Activated CD8-positive, alpha-beta memory T cell treated with anti-CD3 and anti-CD28 coated beads, Interleukin-2, amount 50 U/mL, for 4 hours (primary cell): ENCODE measurements at places on chromosomes 2 and 18.

- no peak for DNase-seq
Measured at GRCh38 chr2:20188851-20189250, 36.1 kb downstream of the SDC1 start.

GRCh38 chr2:173264603-173265366 lies 89.9 kb upstream of the CDCA7 start:
- DNase-seq, result no peak

DNA sequence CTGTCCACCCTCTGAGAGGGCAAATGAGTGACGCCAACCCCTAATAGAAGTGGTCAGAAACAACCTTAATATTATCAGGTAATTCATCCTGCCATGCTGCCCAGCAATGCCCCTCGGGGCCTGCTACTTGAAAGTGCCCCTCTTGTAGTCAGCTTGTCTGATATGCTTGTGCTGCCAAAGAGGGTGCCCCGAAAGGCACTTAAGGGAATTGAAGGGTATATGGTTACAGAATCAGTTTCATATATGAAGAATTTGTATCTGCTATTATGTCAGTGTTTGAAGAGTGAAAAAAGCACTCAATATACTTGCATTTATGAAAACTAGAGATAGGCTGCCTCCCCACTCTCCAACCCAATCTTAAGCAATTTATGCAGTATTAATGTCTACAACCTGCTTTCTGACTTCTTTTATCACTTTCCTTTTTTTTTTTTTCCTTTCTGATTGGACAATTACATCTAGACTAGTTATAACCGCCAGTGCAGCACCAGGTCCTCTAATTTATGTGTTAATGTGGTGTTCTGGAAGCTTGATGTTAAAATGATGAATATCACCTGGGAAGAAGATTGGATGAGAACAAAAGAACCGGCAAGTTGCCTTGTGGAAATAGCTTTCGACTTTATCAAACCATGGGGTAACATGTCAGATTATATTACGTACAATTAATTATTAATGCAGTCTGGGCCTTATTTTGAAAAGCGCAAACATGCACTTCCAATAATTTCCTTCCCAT lies 646.9 kb upstream of the ACVR2A start:
- no peak for DNase-seq

DNA sequence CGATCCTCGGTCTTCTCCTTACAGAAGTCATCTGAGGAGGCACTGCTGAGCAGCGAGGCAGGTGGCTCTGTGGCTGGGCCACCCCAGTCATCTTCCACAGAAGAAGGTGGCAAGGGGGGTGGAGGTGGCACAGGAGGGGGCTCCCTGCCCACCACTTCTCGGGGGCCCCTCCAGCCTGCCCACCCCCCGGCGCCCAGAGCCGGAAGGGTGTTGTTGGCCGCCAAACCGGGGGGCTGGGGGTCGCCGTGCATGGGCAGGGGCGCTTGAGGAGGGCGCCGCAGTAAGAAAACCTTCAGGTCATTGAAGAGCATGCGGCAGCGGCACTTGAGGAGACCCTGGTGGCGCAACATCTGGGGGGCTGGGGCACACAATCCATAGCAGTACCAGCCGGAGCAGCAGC lies 2.5 kb downstream of the MARCHF4 start:
- DNase-seq, result no peak

DNA sequence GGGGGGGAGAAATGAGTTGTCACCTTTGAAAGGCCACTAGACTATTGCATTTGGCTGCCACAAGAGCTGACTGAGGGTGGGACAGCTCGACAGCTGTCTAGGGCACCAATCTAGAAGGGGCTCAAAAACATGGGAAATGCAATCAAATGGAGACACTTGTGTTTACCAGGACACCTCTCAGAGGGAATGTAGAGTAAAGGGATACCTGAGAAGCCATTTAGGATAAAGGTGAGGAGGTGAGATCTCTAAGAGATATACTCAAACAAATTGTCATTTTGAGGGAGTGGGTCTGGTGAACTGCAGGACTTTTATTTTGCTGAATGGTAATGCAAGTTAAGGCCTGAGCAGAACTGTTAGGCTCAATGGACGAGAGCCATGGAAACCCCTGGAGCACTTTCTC lies 159.8 kb downstream of the DDX1 start:
- no peak for DNase-seq

GRCh38 chr2:28620801-28621171 lies 124.9 kb downstream of the PLB1 start:
- DNase-seq, result no peak

- DNase-seq, result peak; percentile 76
Measured at GRCh38 chr2:12507295-12507694, 209.4 kb upstream of the TRIB2 start.

DNA sequence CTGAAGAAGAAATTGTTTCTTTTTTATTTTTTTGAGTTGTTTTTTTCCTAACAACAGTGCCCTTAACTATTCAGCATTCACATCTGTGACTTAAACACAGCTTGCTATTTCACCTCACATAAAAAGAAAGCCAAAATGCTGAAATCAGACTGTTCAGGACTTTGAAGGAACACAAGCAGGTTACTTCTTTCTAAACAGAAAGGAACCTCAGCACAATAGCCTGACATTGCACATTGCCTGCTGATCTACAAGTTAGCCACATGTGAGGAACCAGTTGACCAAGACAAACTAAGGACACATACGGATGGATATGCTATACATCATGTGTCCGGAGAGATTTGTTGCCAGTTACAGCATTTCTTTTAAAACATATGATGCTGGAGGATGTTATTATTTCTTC lies 331.1 kb downstream of the FSIP2 start:
- DNase-seq, result no peak

DNA sequence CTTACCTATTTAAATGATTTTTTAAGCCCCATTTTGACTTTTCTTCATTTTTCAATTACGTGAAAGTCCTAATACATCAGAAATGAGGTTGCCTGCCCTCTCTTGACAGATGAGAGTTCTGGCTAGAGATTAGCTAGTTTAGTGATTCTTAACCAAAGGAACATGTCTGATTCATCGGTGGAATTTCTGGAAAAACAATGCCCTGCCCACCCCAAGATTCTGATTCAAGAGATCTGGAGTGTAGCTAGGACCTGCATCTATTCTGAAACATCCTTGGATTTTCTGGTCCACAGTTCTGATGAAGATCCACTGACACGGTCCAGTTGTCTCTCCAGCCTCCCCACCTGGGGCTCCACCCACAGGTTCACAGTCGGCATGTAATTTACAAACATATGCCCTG lies 111.2 kb downstream of the KLF7 start:
- no peak for DNase-seq

DNA sequence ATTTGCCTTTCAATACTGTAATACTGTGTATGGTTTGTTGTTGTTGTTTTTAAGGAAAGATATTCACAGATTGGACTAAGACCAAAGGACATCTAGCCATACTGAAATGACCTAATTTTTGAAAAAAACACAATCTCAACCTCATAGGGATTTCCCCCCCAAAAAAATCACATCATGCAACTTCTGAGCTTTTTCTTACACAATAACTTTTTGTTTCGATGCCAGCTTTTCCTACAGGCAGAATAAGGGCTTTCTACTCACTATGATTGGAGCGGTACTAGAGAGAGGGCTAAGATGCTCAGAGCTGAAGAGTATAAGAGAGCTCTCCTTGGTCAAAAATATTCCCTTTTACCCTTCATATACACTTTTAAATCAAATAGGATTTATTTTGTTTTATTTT lies 32.4 kb upstream of the SLC3A1 start:
- DNase-seq, result no peak

DNA sequence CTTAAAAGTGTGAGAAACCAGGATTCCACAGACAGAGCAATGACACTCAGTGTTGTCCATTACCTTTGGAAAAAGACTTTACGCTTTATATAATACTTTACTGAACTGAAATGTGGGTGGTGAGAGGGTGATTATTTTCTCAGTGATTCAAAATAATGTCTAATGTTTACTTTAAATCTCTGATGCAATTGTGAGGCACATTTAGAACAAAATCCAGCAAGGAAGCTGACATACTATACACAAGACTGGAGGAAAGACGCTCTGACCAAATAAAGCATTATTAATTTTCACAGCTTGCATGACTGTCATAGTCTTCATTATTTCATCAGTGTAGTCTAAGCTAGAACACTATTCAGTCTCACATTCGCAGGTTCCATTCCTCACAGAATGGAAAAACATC lies 34.1 kb upstream of the STAT1 start:
- no peak for DNase-seq

- DNase-seq, result peak; percentile 63
Measured at GRCh38 chr2:63861220-63861822, 19.6 kb downstream of the UGP2 start.

- DNase-seq, result no peak
Measured at GRCh38 chr2:67936969-67937368, 125.8 kb downstream of the C1D start.

DNA sequence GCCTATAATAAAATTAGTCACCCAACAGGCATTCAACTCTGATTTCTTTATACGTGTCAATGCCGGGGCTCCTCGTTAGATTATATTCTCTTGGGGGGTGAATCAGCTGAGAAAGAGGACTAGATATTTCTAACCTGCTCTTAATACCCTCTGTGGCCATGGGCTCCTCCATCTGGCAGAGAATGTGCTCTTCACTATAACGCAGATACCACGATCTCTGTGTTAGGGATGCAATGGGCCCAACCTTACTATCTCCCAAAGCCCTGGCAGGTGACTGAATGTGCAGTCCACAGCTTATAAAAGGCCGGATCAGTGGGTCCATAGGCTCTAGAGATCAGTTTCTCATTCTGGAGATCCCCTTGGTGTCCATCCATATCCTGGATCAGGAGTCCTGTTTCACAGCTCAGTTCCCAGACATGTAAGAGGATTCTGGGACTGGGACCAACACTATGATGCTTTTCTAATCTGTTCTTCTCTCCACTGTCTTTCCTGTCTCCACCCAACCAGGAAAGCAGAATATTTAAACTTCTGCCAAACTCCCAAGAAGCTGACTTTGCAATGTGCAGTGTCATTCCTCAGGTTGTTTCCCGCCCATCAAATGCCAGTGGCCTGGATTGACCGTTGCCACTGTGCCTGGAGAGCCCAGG lies 71.4 kb upstream of the CELF4 start:
- no peak for DNase-seq

DNA sequence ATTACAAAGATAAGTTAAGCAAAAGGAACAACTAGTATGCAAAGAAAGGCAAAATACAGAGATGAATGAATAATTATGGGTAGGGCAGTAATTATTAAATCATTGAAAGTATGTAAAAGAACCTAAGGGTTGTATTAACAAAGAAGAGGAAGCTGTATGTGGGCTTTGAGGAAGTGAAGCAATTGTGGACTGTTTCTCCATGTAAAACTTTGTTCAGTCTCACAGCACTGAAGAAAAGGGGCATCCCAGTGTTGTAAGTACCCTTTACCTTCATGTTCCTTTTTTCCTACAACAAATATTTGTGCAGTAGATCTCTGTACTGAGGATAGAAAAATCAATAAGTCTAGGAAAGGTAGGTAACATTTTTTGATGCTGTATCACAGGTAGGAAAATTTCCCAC lies 388.7 kb upstream of the NRP2 start:
- DNase-seq, result no peak

DNA sequence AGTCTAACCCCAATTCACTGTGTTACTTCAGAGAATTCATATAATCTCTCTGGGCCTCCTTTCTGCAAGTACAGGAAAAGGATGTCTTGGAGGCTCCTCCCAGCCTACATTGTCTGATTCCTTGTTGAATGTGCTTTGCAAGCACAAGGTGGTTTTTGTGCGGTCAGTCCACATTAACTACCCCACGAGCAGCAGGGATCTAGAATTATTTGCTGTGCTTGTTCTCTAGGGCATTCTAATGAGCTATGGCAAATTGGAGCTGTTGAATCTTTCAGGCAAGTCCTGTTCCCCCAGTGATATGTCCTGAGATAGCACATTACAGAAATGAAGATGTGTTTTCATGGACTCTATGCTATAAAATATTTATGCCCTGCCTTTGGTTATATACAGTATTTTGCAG lies 349.4 kb downstream of the SLC4A3 start:
- no peak for DNase-seq

GRCh38 chr18:79803611-79804051 lies 5.9 kb downstream of the KCNG2 start:
- no peak for DNase-seq

DNA sequence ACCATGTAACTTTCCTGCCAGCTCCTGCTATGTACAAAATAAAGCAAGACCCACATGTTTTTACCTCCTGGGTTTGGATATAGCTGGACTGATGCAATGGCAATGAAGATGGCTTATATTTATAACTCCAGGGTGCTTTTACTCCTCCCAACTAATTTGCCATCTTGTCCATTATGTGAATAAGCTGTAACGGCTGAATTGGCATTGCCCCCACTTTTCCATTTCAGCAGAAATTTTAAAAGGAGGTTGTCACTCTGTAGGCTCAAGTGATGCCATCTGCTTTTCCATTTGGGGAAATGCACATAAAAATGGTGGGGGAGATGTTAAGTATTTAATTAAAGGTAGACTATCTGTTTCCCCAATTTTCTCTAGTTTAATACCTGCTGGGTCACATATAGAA lies 345.5 kb downstream of the ERBB4 start:
- no peak for DNase-seq

GRCh38 chr2:26757873-26758789 lies 6.0 kb upstream of the SLC35F6 start:
- no peak for DNase-seq

- DNase-seq, result no peak
Measured at GRCh38 chr2:237326266-237327171, 87.4 kb downstream of the COL6A3 start.

DNA sequence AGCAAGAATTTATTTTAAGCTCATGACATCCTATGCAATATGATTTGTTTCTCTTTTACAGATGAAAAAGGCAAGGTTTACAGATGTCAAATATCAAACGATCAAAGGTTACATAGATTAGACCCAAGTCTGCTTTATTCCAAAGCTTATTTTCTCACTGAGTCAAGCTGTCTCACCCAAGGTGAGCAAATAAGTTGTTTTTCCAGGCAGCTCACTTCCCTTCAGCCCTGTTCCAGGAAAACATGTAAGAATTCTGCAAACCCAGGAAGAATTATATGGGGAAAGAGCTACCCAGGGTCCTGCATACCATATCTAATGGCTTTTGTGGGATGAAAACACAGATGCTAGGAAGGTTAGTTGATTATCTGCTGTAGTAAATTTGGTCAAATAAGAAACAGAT lies 57.7 kb upstream of the SCN9A start:
- no peak for DNase-seq

DNA sequence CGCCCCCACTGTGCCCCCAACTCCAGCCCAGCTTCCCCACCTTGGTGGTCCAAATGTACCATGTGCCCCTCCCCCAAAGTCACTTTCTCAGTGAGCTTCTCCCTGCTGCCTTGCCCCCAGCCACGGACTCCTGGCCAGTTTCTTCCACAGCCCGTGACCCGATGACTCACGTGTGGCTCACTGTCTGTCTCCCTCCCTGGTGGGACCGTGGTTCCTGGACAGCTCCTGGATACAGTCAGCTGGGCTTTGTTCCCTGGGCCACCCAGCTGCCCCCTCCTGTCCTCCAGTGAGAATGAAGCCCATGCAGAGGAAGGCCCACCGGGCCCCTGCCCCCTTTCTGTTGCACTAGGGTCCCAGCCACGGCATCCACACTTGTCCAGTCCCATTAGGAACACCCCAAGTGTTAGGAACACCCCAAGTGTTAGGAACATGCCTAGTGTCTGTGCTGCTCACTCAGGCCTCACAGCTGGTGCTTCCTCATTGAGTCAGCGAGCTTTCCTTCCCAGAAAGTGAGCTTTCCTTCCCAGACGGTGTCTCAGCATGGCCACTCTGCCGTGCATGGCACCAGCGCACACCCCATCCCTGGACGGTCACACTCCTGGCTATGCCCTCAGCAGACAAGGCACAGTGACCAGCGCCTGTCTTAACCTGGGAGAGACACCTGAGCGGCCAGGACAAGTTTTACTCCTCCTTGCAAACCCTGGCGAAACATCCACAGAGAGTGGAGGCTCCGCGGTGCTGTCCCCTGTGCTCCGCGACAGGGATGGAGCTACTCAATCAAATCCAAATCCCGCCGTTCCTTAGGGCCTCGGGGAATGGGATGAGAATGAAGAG lies 44.8 kb upstream of the CTDP1 start:
- DNase-seq, result no peak
